Iris pigment epithelial cell (primary cell): ENCODE measurements at places on chromosomes 4 and X.

GRCh38 chrX:153474718-153475117 is 4.3 kb upstream of the HAUS7 start:
- DNase-seq, result peak; percentile 45

- DNase-seq, result peak; percentile 49
These were observed at the start of gene PDLIM3 for GRCh38 chr4:185534866-185535611. TSS of gene PDLIM3 (minus strand) at chr4:185535507. CDS start at chr4:185535434, 73 bp downstream.

DNA sequence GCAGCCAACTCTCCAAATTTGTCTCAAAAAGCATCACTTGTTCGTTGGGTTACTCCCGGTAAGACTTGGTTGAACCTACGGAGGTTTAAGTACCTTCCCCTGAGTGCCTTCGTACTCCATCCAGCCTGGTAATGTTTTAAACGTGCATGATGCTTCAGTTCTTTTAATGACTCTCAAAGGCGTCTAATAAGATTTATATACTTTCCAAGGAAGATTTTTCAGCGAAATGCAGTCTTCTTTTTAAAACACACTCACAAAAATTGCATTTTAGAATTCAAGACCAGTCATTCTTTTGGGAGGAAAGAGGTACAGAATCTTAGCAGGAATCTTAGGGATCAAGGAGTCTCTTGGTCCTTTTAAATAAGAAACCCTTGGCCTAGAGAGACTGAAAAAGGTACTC is 430 bp upstream of the TRPC3 start:
- no peak for DNase-seq

- DNase-seq, result no peak
These were observed 148.2 kb downstream of the SMIM20 start for GRCh38 chr4:26062215-26062614.

DNA sequence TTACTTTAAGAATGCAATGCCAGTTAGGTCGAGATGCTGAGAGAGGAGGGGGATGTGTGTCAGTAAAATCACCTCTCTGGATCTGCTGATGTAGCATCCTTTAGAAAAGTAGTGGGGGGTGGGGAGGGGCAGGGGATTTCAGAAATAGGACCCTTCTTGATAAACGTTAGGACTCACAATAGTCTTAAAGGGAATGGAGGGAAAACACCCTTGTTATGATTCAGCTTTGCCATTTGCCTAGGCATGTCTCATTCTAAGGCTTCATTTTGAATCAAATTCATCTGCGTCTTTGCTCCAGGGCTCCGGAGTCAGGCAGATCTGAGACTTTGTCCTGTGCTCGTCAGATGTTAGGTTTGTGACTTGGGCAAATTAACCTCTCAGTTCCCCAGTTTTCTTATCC is 879 bp downstream of the SH2D1A start:
- no peak for DNase-seq

DNA sequence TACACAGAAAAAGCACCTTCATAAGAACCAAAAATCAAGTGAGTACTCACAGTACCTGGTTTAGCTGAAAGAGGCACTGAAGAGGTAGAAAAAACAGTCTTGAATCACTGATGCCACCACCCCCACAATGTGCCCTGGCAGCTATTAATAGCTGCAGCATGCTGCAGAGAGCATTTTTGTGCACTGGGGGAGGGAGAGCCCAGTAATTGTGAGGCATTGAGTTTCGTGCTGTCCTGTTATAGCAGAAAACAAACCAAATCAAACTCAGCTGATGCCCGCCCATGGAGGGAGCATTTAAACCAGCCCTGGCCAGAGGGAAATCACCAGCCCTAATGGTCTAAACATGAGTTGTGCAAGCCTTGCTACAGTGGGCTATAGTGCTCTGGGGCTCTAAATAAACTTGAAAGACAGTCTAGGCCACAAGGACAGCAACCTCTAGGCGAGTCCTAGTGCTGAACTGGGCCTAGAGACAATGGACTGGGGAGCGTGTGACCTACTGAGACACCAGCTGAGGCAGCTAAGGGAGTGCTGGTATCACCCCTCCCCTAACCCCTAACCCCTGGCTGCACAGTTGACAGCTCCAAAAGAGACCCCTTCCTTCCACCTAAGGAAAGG is 106.3 kb upstream of the TMLHE start:
- DNase-seq, result no peak

- no peak for DNase-seq
These were observed 32.9 kb downstream of the HERC6 start for GRCh38 chr4:88411491-88412096.
